Stimulated activated CD8-positive, alpha-beta memory T cell treated with anti-CD3 and anti-CD28 coated beads, Interleukin-4, amount 100 ng/mL, for 1 hour (primary cell): ENCODE measurements at places on chromosomes 12 and 14.

DNA sequence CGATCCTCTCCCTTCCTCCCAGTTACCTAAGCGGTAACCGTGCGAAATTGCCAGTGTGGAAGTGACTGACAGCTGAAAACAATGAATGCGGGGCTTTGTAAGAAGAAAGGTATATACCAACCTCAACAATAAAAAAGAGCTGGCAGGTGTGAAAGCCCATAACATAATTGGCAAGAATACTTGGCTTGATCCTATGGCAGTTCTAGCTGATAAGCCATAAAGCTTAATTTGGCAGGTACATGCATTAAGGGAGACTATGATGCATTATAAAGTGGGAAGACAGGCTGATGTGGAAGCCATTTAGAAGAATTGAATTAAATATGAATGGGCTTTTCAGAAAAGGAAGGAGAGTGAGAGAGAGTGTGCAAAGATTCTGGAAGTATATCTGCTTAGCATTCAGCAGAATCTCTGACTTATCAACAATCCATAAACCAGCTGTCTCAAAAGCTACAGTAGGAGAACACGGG is 71.3 kb downstream of the CRACR2A start:
- no peak for DNase-seq

- no peak for DNase-seq
Measured at GRCh38 chr14:103846543-103847450, 578 bp downstream of the PPP1R13B start.

- DNase-seq: no peak
Measured at GRCh38 chr14:103311171-103311997, 22.7 kb upstream of the EIF5 start.

GRCh38 chr14:84657911-84658310 is 872.0 kb upstream of the FLRT2 start:
- no peak for DNase-seq

DNA sequence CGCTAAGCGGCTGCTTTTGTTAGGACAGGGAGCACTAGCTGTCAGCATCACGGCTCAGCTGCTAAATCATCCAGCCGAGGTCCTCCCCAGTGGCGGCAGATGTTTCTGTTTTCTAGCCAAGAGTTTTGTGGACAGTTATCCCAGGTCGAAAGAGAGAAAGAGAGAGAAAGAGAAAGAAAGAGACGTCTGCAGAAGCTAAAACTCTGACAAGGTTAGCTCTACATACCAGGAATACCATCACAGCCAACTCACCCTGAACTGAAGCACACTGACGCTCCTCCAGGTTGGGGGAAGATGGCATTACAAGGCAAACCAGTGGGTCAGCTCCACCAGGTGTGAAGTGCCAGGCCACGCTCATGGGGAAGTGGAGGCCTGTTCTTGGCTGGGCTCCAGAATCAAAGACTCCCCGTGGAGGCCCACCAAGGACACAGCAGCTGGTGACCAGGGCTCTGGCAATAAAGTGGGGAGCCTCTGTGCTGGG is 64.9 kb upstream of the DICER1 start:
- no peak for DNase-seq
